ENCODE measurements at places on chromosomes 5 and 9.

GRCh38 chr5:40798012-40798800 is at the start of gene PRKAA1:
PRKAA1 (minus strand) TSS chr5:40798374; CDS start chr5:40798189, 185 bp downstream.
- peak; percentile 87 for DNase-seq

- no peak for DNase-seq
Measured at GRCh38 chr5:78586251-78586650, 62.3 kb downstream of the LHFPL2 start.

- DNase-seq, result no peak
Measured at GRCh38 chr9:123460091-123460490, 104.1 kb downstream of the CRB2 start.

GRCh38 chr5:16573401-16573800 is 43.4 kb downstream of the RETREG1 start:
- DNase-seq, result no peak

- DNase-seq, result no peak
Measured at GRCh38 chr5:151448038-151448985, 909 bp downstream of the SLC36A1 start.
